ENCODE measurements at places on chromosomes 12 and 14. TPM values are rescaled to one million over a fixed set of nuclear protein-coding genes. Genes with fewer than 3 reads are reported as not detected.

The GXYLT1 gene
- 11.3 TPM for total RNA-seq

The FAM216A gene
- total RNA-seq = 16.4 TPM

The GPR135 gene
- 2.6 TPM for total RNA-seq

The SPIC gene
- total RNA-seq = not detected

The SRRM4 gene
- total RNA-seq = not detected

The LMNTD1 gene
- not detected for total RNA-seq

The DLK1 gene
- total RNA-seq = not detected

The PMEL gene
- 1.7 TPM for total RNA-seq

The OR4E2 gene
- total RNA-seq = not detected

The DDX11 gene
- total RNA-seq = 12.9 TPM

The DAO gene
- total RNA-seq = not detected

The SNAPC1 gene
- 13.4 TPM for total RNA-seq

The TAS2R7 gene
- total RNA-seq = not detected

The ZNF410 gene
- 42.5 TPM for total RNA-seq

The RERG gene
- 0.26 TPM for total RNA-seq

The KRT79 gene
- total RNA-seq = not detected

The KRT6C gene
- total RNA-seq = not detected

The KRT73 gene
- total RNA-seq = not detected

The KRT71 gene
- not detected for total RNA-seq

The INSM2 gene
- total RNA-seq = not detected

The NPAS3 gene
- 5.6 TPM for total RNA-seq

The SLC5A8 gene
- total RNA-seq = not detected

The ETFBKMT gene
- total RNA-seq = 1.9 TPM

Measured in epithelial cell of alveolus of lung (primary cell).